ENCODE measurements at places on chromosomes 2 and 18. TPM values are rescaled to one million over a fixed set of nuclear protein-coding genes. Genes with fewer than 3 reads are reported as not detected.

The PPP1R1C gene
- total RNA-seq, result 1.8 TPM

The DHRS9 gene
- total RNA-seq, result 3.3 TPM

The FAM237A gene
- not detected for total RNA-seq

The KCTD1 gene
- 35.8 TPM for total RNA-seq

The CAB39 gene
- total RNA-seq, result 58.5 TPM

The DNAJC27 gene
- total RNA-seq, result 2.6 TPM

The TMEFF2 gene
- total RNA-seq, result 0.34 TPM

The NCKAP5 gene
- 0.76 TPM for total RNA-seq

The APLF gene
- total RNA-seq, result 0.61 TPM

The CTAGE1 gene
- not detected for total RNA-seq
